ENCODE measurements at places on chromosomes 3 and 15.
A peak's percentile ranks its signal among the peaks of the same experiment; 100 is the strongest.

DNA sequence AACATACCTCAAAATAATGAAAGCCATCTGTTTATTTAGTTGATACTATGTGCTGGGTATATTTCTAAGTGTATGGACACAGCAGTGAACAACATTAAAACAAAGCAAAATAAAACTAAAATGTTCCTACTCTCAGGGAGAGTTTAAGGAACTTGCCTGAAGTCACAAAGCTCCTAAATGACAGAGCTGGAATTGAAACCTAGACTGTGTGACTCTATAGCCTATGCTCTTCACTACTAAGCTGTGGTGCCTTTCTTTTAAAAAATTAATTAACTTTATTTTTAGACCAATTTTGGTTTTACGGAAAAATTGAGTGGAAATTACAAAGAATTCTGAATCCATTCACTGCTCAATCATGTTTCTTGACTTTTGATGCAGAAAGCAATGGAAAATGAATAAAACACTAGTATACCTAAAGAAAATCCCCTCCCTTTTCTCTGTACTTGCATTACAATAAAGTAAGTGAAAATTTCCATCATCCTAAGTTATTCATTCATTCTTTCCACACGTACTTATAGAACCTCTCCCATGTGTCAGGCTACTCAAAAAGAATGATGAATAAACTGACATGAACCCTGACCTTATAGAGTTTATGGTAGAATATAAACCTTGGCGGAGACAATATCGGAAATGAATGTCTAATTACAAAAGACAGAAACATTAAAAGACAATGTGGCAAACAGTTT lies 189.8 kb upstream of the RBMS3 start:
- no peak for DNase-seq

DNA sequence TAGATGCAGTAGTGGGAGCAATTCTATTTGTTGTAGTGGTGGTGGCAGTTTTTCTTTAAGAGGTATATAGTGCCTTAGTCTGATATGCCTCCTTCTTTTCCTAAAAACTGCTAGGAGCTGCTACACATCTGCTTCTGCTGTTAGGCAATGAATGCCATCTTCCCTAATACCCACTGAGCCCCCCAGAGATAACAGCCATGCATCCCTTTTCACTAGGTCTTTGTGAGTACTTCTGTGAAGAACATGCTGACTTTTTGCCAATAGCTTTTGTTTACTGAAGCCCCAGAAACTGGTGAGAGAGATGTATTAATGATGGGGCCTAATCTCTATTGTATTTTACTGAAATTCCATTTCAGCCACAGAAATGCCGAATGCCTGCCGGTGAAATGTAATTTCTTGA lies 92.6 kb upstream of the CHL1 start:
- DNase-seq: no peak

DNA sequence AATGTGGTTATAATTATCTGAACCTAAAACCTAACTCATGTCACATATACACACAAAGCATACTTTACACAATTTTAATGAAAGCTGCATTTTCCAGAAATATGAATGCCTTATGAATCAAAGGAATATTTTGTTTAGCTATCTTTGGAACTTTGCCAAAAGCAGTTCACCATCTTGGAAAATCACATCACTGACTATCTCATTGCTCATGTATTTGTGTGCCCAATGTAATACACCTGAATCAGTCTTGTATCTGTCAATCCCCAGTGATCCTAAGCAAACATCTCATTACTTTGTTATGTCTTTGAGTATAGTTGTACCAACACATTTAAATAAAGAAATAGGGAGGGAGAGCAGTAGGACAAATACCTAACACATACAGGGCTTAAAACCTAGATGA lies 15.6 kb upstream of the CD47 start:
- no peak for DNase-seq

DNA sequence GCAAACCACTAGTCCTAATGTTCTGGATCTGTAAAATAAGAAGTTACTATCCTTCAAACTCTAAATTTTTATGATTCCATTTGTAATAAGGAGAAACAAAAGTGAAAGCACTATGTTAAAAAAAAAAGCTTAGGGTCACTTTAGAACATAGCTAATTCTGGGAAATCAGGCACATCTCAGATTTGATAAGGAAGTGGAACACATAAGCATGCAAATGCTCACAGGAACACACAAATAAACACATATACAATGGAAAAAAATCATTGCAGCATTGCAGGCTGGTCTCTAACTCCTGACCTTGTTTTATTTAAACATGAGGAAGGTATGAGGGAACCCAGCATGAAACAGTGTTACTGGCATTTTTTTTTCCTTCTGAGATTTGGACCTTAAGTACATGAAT lies 63.2 kb upstream of the TNFSF10 start:
- DNase-seq: no peak

DNA sequence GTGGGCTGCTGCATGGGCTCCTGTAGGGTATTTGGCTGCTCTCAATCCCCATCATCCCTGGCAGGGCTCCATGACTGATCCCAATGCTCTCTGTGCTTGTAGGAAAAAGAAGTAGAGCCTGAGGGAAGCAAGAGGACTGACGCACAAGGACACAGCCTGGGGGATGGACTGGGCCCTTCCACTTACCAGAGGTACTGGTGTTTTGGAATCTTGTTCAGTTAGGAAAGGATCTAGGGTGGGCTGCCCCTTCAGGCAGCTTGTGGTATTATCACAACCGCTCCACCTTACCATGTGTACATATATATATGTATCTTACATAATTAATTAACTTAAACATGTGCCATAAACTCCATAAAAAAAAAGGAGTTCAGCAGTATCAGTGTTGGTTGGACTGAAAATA lies 1.3 kb downstream of the SLC28A2 start:
- DNase-seq: no peak

DNA sequence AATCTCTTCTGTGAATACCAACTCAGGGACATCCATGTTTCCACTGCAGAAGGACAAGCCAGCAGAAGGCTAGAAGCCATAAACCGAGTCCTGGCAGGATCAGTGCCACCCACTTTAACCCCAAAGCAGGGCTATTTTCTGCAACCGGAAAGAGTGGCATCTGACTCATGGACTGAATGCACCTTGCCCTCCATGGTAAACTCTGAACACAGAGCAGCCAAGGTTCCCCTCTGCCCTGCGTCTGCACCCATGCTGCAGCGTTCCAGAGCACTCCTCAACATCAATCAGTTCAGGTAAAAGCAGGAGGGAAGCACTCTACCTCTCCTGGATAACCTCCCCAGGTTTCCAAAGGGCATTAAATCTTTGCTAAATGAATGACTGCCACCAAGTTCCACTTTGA lies 801 bp upstream of the NGRN start:
- no peak for DNase-seq

GRCh38 chr3:177451864-177452830 lies 254.9 kb upstream of the TBL1XR1 start:
- no peak for DNase-seq

- DNase-seq: no peak
Observed at GRCh38 chr3:190762801-190763200, 99.7 kb downstream of the GMNC start.

- peak; percentile 53 for DNase-seq
Observed at GRCh38 chr3:42831321-42831713, 22.1 kb downstream of the ACKR2 start.

DNA sequence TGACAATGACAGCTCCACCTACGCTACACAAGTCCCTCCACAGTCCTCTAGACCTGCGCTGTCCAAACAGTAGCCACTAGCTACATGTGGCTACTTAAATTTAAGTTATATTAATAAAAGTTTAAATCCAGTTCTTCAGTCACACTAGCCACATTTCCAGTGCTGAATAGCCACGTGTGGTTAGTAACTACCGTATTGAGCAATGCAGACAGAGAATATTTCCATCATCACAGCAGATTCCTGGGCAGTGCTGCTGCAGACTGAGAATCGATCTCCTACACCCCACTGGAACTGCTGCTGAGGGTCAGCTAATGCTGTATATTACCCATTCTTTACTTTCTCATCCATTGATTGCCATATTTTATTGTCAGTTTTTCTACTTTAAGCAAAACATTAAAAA lies 40.9 kb downstream of the HDC start:
- no peak for DNase-seq

- no peak for DNase-seq
Observed at GRCh38 chr15:101433396-101433795, 56.1 kb downstream of the PCSK6 start.

DNA sequence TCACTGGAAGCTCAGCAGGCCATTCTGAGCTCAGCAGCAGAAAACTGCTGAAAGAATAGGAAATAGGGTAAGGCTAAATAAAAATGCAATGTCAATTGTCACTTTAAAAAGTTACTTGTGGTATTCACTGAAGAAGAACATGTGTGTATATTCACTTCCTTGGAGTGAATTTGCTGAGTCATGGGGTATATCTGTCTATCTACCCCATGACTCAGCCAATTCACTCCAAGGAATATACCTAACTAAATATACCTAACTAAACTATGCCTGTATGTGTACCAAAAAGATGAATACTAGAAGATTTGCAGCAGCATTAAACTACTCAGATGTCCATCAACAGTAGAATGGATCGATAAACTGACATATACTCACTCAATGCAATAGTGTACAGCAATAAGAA lies 69.5 kb upstream of the KCNAB1 start:
- DNase-seq: no peak

- no peak for DNase-seq
Observed at GRCh38 chr3:177338697-177339219, 141.5 kb upstream of the TBL1XR1 start.

- no peak for DNase-seq
Observed at GRCh38 chr3:189144645-189145044, 27.1 kb upstream of the TPRG1 start.

DNA sequence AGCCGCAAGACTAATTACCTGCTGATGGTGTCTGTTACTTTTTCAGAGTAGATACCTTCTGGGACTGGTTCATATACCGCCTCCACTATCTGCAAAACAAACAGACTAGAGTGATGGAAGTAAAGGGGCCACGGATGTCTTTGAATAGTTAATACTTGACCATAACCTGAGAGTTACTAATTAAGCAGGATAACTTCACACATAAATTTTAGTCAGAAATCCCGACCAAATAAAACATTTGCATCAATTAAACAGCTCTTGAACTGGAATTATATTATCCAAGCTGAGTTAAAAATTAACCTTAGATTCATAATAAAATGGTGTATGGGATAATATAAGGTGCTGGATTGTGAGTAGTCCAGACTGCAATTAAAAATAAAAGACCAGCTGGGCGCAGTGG lies 167.7 kb downstream of the NEK10 start:
- DNase-seq: no peak

DNA sequence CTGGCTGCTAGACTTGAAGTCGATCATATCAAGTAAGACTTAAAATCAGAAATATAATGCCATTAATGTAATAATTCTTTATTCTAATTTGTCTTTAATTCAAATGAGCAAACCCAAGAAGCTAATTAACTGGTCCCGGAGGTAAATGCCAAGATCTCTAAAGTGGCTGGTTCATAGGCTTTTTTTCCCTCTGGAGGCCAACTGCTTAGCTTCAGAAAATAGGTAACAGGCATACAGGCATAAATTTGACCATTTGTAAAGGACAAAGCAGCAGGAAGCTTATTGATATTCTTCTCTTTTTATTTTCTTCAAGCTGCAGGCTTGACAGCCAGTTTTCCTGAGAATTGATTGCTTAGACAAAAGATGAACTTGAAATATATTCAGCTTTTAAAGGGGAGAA lies 158.6 kb upstream of the RAP2B start:
- DNase-seq: no peak

GRCh38 chr3:14231145-14231990 lies 52.8 kb downstream of the LSM3 start:
- no peak for DNase-seq
